Activated T-helper 1 cell treated with Interleukin-2 at 50 U/mL for 16 hours (primary cell): ENCODE measurements at places on chromosomes 7 and 10.

- no peak for DNase-seq
These were observed 10.9 kb downstream of the TECPR1 start for GRCh38 chr7:98240961-98241673.

DNA sequence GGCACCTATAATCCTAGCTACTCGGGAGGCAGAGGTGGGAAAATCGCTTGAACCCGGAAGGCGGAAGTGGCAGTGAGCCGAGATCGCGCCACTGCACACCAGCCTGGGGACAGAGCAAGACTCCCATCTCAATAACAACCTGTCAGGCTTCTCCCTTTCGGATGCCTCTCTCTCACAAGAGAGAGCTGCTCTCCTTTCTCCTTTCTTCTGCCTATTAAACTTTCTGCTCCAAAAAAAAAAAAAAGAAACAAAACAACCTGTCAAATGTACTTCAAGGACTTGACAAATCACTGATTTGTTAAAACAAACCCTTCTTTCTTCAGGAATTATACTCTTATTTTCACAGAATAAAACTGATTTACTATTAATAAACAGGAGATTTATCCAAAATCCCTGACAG, 3.6 kb downstream of the PSAP start:
- DNase-seq, result no peak

- no peak for DNase-seq
These were observed 17.3 kb upstream of the ADGRA1 start for GRCh38 chr10:133070405-133070804.

- no peak for DNase-seq
These were observed 83.9 kb downstream of the FGFR2 start for GRCh38 chr10:121514141-121514865.

DNA sequence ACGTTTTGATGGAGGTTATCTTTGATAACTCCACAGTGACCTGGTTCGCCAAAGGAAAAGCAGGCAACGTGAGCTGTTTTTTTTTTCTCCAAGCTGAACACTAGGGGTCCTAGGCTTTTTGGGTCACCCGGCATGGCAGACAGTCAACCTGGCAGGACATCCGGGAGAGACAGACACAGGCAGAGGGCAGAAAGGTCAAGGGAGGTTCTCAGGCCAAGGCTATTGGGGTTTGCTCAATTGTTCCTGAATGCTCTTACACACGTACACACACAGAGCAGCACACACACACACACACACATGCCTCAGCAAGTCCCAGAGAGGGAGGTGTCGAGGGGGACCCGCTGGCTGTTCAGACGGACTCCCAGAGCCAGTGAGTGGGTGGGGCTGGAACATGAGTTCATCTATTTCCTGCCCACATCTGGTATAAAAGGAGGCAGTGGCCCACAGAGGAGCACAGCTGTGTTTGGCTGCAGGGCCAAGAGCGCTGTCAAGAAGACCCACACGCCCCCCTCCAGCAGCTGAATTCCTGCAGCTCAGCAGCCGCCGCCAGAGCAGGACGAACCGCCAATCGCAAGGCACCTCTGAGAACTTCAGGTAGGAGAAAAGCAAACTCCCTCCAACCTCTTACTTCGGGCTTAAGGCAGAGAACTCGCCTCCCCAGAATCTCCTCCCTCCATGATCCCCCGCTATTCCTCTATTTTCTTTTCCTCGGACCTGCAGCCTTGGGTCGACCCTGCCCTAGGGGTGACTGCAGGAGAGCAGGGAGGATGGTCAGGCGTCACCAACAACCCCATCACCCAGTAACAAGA, at the start of gene SERPINE1:
Gene SERPINE1 (plus strand): TSS at position 454 of the 809 bp plus-strand sequence. CDS start 1,290 bp downstream, outside the sequence.
- peak; percentile 24 for DNase-seq

DNA sequence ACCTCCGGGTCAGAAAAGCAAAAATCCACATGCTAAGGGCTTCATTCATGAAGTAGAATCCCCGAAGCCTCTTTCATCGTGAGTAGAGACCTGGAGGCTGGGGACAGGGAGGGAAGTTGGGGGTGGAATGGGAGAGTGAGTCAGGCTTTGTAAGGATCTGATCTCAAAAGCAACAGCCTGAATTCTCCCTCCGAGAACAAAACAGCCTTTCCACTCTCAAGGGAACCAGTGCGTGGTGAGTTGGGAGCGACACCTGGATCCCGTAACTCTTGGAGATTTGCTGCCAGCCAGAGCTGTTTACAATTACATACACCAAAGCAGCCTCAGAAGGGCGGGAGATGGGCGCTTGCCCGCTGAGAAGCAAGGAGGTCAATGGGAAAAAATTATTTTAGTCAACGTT, 10.8 kb downstream of the AFAP1L2 start:
- no peak for DNase-seq

DNA sequence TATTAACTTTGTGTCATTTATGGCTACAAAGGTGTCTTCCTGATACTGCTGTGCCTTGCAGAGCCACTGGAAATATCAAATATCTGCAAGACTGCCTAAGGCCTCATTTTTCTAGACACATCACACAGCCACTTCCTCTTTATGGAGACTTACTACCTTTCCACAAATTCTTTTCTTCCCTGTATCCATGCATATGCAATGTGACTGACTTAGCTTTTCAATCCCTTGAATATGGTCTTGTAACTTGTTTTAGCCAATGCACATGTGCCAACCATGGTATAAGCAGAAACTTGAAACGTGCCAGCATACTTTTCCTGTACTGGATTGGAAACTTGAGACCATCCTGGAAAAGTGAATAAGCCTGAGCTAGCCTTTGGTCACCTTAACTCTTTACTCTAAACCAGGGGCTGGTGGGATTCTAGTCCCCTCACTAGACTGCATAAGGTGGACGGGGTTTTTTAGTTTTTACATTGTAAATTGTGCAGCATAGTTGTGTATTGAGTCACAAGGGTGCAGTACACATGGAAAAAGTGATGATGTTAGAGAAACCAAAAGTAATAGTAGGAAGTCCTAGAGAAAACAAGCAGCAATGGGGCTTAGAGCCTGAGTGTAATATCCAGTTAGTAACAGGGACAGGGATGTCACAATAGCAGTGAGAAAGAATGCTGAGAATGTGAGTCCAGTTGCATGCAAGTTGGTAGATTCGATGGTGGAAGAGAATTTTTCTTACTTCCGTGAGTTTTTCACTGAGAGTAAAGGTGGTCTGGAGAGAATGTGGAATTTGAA, 879.5 kb downstream of the SORCS1 start:
- no peak for DNase-seq

DNA sequence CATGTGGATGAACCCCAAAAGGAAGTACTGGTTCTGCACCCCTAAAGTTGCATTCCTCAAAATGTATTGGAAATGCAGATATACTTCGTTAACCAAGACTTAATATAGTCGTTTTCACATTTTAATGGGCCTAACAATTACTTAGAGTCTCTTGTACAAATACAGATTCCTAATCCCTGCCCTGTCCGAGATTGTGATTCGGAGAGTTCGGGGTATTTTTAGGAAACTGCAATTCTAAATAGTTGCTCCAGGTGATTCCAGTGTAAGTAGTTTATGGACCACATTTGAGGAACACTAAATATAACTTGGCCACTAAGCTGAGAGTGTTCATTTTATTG, 830 bp downstream of the TRUB1 start:
- no peak for DNase-seq

GRCh38 chr10:28906934-28907333, 229.6 kb downstream of the BAMBI start:
- no peak for DNase-seq

DNA sequence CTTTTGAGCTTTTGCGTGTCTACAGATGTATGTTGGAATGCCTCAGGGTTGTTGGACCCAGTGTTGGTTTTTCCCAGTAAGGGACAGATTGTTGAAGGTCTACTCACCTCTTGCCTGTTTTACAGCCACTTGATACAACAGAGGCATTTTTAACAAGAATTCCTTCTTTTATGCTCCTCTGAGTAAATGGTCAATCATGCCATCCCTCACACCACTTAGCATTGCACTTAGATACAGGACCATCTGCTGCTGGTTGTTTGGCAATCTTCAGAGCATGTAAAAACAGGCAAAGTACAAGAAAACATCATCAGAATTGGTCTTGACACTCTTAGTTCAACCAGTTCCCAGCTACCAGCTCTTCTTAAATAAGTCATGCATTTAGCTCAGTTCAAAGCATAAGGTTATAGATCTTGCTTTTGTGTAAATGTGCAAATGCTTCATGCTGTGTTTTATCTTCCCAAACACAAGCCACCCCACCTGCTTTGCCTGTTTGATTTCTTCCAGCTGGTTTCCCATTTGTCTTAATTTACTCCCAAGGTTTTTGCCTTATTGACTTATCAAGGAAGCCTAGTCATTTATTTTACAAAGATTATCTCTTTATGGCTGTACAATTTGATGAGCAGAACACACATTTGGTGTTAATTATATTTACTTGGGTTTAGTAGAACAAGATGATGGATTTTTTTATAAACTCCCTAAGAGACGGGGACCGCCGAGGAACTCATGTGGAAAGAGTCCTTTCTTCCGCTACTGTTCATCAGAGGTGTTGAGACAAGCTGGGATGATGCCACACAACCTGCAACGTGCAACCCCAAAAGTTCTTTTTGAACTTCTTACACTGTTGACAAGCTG, 136.6 kb downstream of the AHR start:
- DNase-seq, result no peak

DNA sequence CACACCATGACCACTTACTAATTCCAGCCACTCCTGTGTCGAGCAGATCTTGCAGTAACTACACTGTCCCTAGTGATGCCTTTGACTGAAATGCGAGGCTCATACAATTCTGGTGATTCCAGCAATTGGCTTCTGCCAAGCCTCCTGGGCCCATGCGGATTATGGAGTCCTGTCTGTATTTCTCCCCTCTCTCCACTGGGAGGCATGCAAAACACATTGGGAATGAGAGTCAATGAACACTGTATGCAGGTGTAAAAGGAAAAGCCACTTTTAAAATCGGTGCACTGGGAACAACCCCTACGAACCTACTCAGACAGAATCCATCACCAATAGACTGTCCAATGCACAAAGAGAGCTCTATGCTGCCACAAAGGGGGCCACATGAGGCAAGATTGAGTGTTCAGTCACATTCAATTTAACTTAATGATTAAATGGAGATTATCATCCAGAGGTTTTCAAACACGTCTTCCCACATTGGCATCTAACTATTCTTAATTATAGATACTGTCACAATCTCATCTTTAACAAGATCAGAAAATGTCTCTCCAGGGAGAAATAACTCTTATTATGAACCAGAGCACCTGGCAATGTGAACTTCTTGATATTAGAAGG, 550.6 kb downstream of the GLRX3 start:
- DNase-seq, result no peak

DNA sequence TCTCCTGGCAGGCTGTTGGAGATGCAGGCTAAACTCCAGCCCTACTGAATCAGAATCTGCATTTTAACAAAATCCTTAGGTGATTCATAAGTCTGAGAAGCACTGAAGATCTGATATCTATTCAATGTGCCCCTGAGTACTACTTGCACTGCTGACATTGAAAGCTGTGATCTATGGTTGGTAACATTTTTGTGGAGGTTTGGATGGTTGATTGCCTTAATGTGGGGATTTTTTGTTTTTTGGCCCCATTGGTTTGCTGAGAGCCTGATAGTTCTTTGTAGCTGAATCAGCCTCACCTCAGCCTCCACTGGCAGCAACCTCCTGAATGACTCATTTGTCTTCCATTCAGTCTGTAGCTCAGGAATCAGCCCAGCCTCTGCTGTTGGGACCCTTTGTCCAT, 14.7 kb upstream of the LRRN3 start:
- DNase-seq, result no peak

- peak; percentile 60 for DNase-seq
These were observed 46.6 kb downstream of the ALOX5 start for GRCh38 chr10:45420453-45421192.

- DNase-seq, result no peak
These were observed 325.7 kb downstream of the PARD3 start for GRCh38 chr10:34489411-34489810.

DNA sequence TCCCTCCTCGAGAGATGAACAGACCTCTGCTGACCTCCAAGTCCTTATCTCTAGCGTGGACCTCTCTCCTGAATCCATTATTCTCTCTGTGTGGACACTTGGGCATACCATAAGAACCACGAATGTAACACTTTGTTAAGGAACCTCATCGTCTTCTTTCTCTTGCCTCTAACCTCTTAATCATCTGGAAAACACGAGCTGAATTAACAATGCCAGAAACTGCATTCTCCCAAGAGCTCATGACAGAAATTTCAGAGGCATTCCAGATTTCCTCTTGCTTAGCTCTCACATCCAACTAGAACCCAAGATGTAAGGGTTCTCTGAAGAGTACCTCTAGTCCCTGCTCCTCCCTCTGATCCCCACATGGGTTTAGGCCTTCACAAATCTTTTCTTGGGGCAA, 101.5 kb downstream of the TRIL start:
- no peak for DNase-seq

GRCh38 chr10:34163075-34163905, 651.8 kb downstream of the PARD3 start:
- no peak for DNase-seq

GRCh38 chr7:44221231-44221791, 20.5 kb downstream of the YKT6 start:
- DNase-seq, result no peak
